Foreskin fibroblast (primary cell): ENCODE measurements at places on chromosomes 2 and 18.

DNA sequence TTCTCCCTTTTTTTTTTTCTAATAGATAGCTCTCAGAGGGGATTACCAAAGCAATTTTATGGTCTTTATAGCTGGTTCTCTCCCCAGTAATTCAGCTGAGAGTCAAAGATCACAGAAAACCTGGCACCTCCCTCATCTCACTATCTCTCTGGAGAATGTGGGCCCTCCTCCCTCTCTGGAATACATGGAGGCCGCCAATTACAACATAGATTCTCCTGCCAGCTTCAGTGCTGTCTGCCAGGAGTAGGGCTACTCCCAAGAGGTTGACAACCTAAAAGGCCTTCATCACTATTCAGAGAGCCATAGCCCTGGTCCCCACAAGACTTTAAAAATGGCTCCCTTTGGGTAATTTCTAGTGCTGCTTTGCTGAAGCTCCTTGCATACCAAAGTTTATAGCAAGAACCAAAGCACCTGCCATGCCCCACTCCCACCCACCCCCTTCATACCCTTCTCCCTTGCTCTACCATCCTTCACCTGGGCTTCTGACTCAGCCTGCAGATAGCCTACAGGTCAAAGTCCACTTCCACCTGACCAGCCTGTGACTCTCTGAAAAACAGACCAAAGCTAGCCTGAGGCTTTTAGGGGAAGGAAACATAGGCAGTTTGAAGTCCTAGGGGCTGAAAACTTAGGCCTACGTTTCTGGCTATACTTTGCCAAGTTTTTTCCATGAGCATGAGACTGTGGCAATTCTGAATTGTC, 472.3 kb downstream of the TNS1 start:
- no peak for DNase-seq

GRCh38 chr18:55500316-55501086, 87.5 kb downstream of the TCF4 start:
- DNase-seq, result peak; percentile 71

GRCh38 chr18:79568543-79569205, 110.9 kb upstream of the CTDP1 start:
- DNase-seq, result no peak

- no peak for DNase-seq
Observed at GRCh38 chr2:7673853-7674252, 756.6 kb downstream of the RNF144A start.

GRCh38 chr2:155250800-155251199, 552.3 kb downstream of the KCNJ3 start:
- DNase-seq, result peak; percentile 5
